Stimulated activated CD8-positive, alpha-beta memory T cell treated with anti-CD3 and anti-CD28 coated beads, Interleukin-15, amount 100 ng/mL, for 48 hours (primary cell): ENCODE measurements at places on chromosomes 3 and 15.

- no peak for DNase-seq
Observed at GRCh38 chr3:37202035-37202434, 27.7 kb upstream of the LRRFIP2 start.

DNA sequence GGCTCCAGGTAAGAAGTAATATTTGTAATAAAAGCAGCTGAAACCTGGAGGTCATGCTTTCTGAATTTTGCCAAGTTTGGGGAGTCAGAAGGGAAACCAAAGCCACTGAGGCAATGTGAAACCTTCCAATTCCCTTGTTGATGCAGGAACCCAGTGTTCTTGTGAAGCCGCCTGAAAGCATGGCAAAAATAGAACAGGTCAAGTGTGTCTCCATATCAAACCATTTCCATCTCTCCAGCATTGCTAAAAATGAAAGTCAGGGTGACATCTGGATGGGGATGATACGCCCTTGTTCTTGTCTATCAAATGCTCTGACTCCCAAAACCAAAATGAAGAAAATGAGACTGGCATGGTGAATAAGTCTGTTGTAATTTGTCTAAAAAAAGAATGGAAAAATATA is 362.5 kb downstream of the VPS13C start:
- no peak for DNase-seq

DNA sequence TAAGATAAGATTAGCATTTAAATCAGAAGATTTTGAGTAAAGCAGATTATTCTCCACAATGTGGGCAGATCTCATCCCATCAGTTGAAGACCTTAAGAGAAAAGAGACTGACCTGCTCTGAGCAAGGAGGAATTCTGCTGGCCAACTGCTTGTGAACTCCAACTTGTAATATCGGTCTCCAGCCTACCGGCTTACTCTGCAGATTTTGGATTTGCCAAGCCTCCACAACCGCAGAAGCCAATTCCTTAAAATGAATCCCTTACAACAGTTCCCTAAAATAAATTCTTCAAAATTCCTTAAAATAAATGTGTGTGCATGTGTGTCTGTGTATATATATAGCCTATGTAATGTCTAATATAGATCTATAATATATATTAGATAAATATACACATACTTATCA is 107.4 kb upstream of the KLF13 start:
- DNase-seq = no peak

GRCh38 chr15:71800190-71800589 is 10.2 kb upstream of the NR2E3 start:
- no peak for DNase-seq

GRCh38 chr3:36305929-36306520 is 74.3 kb upstream of the STAC start:
- no peak for DNase-seq

GRCh38 chr3:41866298-41866697 is 95.6 kb downstream of the ULK4 start:
- no peak for DNase-seq

DNA sequence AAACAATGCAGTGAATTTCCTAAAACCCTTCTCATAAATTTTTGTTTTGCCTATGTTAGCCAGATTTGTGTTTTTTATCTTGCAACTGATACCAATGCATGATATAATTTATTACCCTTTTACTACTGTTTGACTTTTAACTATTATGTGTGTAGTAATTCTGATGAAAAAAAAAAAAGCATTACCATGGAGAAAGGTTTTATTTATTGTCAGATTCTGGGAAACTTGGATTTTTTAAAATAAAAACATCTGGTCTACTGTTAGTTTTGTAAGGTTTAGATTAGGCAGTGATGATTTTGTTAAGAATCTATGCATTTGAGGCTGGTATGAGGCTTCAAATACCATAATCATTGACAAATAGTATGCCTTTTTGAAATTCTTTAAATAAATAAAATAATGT is 470.4 kb upstream of the ROBO1 start:
- no peak for DNase-seq

DNA sequence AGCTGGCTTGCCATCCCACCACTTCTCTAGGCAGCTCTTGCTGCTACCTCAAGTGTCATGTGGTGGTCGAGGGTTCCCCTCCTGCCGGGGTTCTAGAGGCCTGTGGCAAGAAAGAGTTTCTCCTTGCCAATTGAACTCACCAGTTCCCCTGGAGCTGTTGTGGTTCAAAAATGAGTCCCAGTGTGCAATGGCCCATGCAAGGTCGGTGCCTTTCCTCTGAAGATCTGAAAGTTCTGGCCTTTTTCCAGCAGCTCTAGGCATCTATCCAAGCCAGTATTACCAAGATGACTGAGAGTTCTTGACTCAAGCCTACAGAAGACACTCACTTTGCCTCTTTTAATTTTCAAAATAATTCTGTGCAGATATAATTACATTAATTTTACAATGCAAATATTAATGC is 163.6 kb downstream of the KCNMB2 start:
- no peak for DNase-seq
